ENCODE measurements at places on chromosomes 2 and 18. TPM values are rescaled to one million over a fixed set of nuclear protein-coding genes. Genes with fewer than 3 reads are reported as not detected.

DNA sequence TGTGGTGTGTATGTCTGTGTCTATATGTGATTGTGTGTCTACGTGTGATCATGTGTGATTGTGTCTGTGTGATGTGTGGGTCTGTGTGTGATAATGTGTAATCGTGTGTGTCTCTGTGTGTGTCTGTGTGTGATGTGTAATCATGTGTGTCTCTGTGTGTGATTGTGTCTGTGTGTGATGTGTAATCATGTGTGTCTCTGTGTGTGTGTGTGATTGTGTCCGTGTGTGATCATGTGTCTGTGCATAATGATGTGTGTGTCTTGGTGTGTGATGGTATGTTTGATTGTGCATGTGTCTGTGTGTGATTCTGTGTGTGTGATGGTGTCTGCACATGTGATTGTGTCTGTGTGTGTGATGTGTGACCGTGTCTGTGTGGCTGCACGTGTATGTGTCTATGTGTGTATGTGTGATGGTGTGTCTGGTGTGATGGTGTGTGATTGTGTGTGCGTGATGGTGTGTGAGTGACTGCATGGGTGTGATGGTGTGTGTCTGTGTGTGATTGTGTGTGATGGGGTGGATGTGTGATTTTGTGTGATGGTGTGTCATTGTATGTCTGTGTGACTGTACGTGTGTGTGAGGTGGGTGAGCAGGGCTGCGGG, 78.9 kb downstream of the RTP5 start:
- no peak for DNase-seq

The PDCD1 gene
- 6.9 TPM for total RNA-seq

DNA sequence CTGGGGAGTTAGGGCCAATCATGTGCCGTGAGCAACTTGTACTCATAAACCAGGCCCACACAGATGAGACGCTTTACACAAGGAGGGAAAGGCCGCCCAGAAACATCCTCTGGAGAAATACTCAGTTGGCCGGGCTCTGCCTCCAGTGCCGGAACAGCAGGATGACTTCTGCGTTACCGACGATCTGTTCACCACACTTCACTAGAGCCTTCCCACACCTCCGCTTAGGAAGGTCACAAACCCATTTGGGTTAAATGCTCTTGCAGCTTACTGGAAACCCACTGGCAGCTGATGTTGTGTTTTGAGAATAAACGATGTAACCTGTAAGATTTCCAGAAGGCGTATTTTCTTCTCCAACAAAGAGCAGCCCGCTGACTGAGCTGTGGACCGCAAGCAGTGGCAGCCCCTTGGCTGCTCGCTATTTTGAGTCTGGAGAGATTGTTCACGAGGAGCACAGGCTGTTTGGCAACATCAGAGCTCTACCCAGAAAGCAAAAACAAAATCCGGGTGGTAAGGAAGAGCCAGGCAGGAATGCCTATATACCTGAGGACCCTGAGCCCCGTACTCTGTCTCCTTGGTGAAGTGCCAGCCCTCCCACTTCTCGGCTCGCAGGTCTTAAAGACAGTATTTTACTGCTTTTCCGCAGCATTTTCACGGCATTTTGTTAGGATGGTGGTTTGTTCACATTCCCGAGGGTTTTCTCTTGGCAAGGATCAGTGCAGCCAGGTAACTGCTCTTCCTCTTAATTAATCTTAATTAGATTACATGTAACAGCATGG, 44.0 kb downstream of the COLEC12 start:
- DNase-seq, result no peak

GRCh38 chr2:98656800-98657199, 48.4 kb downstream of the UNC50 start:
- DNase-seq, result peak; percentile 29

GRCh38 chr2:99821984-99822383, 320.4 kb downstream of the AFF3 start:
- DNase-seq, result no peak

GRCh38 chr18:34261865-34262780, 37.4 kb upstream of the NOL4 start:
- no peak for DNase-seq

The CWC22 gene
- total RNA-seq, result 20.4 TPM

DNA sequence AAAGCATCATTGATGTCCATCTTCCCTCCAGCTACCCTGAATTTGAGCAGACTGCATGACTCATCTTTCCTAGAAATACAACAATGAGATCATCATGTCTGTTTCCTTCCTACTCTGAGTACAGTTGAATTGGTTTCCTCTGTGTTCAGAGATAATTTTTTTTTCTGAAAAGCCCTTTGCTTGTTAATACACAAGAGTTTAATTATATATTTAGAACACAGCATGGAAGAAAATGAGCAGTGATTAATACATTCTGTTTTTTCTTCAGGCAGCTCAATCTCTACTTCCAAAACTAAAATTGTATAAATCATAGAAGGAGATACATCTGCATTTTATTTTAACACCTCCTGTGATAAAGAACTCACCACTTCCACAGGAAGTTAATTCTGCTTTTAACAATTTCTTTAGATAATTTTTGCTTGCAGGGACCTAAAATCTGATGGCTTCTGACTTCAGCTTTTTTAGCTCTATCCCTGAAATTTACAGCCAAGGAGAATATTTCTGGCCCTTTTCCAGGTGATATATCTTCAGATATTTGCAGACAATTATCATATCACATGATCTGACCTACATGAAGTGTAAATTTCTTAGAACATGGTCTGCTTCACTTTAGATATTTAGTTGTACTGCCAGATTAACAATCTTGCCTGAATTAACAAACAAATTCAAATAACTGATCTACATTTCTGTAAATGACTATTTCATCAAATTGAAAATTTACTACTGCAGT, 249.0 kb downstream of the TRIB2 start:
- no peak for DNase-seq

The SERPINB5 gene
- not detected for total RNA-seq

The KIF1A gene
- total RNA-seq, result 8.4 TPM

DNA sequence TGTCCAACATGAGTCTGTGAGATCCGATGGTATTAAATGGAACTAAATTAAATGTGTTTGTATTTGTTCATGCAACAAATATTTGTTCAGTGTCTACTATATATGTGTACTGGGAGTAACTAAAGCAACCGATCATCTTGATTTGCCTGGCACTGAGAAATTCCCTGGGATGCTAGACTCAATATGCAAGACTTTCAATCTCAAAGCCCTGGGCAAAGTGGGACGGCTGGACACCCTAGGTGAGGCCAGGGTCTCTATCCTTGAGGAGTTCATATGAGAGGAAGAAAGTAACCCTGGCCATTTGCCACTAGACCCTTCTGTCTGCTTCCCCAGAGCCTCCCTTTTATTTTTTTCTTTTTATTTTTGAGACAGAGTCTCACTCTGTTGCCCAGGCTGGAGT, 44.0 kb upstream of the HPCAL1 start:
- no peak for DNase-seq

DNA sequence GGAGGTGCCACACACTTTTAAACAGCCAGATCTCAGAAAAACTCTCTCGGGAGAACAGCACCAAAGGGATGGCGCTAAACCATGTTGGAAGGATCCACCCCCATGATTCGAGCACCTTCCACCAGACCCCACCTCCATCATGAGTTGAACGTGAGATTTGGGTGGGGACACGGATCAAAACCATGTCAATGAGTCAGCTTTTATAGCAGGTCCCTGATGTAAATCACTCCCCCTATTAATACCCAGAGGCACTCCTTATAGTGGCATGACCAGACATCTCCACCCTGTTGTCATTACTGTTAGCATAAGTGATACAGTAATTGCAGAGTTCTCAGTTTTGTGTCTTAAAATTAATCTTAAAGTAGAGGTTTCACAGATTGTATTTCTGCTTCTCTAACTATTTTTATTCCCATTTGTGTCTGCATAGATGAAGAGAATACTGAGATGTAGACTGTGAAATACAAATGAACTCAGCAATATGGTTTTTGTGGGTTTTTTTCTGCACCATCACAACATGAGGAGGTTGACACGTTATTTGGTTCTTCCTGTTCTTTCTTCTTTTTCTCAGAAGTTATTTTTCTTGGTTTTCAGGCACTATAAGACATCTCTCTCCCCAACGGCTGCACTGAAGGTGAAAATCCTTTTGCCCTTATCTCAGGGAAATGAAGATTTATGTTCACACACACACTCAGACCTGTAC, 218.2 kb downstream of the ARL4C start:
- DNase-seq, result peak; percentile 39

The TUBA4B gene
- total RNA-seq, result not detected

The GALR1 gene
- not detected for total RNA-seq

DNA sequence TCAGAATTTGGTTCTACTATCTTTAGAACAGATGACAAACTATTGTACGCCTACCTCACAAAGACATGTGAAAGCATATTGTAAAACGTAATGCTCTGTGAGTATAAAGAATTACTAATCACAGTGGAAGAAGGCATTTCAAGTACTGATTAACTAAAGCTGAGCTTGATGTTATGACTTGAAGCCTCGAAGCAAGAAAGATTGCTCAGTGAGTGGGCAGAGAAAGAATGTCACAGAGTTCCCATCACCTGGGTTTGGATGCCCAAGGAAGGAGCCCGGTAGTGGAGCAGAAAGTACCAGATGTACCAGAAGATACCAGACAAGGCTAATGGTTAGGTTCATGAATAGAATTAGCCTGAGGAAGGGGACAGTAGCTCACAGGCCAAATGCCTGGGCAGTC, 39.5 kb upstream of the FAM110C start:
- DNase-seq, result no peak

DNA sequence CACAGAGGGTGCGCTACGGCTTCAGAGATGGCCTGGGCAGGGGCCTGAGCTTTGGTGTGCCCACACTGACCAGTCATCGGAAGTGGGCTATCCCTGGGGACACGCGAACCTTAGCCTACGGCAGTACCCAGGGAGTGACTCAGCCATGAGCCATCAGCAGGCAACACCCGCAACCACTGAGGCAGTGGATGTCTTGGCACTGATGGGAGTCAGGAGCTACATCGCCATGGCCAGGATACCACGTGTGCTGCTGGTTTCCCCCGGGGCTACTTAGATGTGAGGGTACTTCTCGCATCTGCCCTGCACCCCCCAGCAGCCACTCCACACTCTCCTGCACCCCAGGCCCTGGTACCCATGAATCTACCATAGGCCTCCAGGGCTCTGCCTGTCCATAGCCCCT, 12.8 kb upstream of the HPCAL1 start:
- no peak for DNase-seq

DNA sequence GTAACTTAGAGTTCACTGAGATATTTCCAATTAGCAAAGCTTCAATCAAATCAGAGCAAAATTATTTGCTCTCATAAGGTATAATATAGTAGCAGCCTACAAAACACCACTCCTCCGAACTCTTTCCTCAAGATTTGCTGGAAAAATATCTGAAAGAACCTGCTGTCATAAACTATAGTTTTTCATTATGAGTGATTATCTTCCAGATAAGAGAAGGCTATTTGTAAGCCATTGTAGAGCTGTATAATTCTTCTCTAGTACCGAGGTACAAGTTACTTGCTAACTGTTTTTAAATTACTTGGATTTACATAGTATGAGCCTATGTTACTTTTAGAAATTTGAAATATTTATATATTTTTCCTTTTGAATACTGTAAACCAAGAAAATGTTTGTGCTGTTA, 2.1 kb downstream of the NDC80 start:
- no peak for DNase-seq

DNA sequence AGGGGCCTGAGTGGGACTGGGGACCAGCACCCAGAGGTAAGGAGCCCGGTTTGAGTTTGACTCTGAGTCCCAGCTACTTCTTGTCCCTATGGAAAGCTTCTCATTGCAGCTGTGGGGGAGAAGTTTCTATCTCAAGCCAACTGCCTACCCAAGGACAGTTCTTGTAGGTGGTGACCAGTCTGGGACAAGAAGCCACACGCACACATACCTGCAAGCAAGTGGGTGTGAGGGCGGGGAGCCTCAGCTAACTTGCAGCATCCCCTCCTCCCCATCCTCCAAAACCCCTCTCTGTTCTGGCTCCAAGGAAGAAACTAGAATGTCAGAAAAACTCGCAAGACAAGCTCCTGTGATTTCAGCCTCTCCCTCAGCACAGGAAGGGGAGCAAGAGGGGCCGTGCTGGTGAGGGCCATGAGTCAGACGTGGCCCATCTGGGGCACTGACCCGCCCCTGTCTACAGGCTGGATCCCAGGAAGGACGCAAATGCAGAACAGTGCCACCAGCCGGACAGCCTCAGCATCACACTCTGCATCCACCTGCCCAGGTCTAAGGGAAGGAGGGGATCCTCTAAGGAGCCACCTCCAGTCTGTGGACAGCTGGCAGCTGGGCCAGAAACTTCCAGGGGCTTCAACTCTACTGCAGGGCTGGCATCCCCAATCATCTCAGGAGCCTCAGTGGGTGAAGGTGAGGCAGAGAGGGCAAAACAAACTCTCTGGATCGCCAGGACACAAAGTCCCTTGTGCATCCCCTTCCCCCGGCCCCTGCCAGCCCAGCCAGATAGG, 103.4 kb downstream of the TNS1 start:
- no peak for DNase-seq

- no peak for DNase-seq
These were observed 29.8 kb upstream of the YES1 start for GRCh38 chr18:841647-842370.

GRCh38 chr2:135256531-135257260, 204.6 kb downstream of the RAB3GAP1 start:
- no peak for DNase-seq

DNA sequence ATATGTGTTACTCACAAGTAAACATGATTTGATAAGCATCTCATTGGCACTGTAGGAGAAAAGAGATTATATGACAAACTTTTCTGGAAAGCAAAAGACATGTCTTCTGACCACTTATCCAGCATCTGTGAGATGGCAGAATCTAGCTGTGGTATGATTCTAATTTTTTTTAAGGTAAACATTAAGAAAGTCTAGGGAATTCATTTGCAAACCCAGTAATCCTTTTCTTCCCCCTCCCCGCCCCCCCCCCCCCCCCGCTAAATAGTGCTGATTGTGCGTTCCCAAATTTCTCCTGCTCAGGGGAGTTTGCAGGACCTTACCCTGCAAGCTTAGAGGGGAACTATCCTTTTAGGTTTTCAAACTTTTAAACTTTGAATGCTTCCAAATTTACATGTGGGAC, 12.1 kb downstream of the MRPL44 start:
- no peak for DNase-seq

DNA sequence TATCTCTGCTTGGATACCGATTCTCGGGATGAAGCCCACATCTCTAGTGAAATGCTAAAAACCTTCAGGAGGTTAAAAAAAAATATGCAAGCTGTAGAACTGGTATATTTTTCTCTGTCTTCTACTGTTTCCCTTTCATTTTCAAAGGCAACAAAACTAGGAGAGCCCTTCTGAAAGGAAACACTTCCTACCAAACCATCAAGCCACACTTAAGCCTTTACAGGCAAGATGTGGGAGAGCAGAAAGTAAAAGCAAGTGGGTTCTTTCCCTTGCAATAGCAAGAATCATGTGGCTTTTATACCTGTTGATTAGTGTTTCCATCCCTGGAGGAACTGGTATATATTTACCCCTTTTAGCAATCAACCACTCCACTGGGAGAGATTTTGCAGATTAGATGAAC, 147.9 kb upstream of the ACAA2 start:
- no peak for DNase-seq

- DNase-seq, result no peak
These were observed 42.5 kb downstream of the FER1L5 start for GRCh38 chr2:96684883-96685576.

All from activated naive CD4-positive, alpha-beta T cell treated with anti-CD3 and anti-CD28 coated beads for 36 hours (primary cell).